HepG2 (cell line): ENCODE measurements at places on chromosomes 11 and 22. TPM values are rescaled to one million over a fixed set of nuclear protein-coding genes. Genes with fewer than 3 reads are reported as not detected.

The A4GALT gene
- polyA plus RNA-seq: 1.1 and 2.7 TPM in 2 replicates

- H3K4me3 ChIP-seq: no peak overlapping the region
- no peaks in the 10 kb centered on the region for H3K4me1 ChIP-seq
- H3K27me3 ChIP-seq: no peaks in the 10 kb centered on the region
- H3K36me3 ChIP-seq: no peaks in the 10 kb centered on the region
These were observed 887.9 kb upstream of the TENM4 start for GRCh38 chr11:80328774-80329173.

The TECTA gene
- 0.17 and 0.27 TPM in 2 replicates for polyA plus RNA-seq

- H3K4me3 ChIP-seq: no peak overlapping the region
- H3K36me3 ChIP-seq: no peaks in the 10 kb centered on the region
- no peak for DNase-seq
- peaks cover 7% of the 10 kb centered on the region for H3K27me3 ChIP-seq
- no peaks in the 10 kb centered on the region for H3K4me1 ChIP-seq
These were observed 28.0 kb downstream of the CHRDL2 start for GRCh38 chr11:74703211-74703610.

GRCh38 chr11:74449369-74449931 is 17.9 kb downstream of the KCNE3 start:
- H3K4me3 ChIP-seq: no peak overlapping the region
- peaks cover 4% of the 10 kb centered on the region; the same call in 1 of the 3 replicates for H3K27me3 ChIP-seq
- peak; percentile 52 for DNase-seq
- H3K36me3 ChIP-seq: no peaks in the 10 kb centered on the region
- peaks cover 4% of the 10 kb centered on the region; the same call in 1 of the 2 replicates for H3K4me1 ChIP-seq

The LRRC55 gene
- polyA plus RNA-seq: not detected in 2 replicates

- H3K36me3 ChIP-seq: no peaks in the 10 kb centered on the region
- peaks cover 37% of the 10 kb centered on the region for H3K4me1 ChIP-seq
- no peak overlapping the region for H3K27ac ChIP-seq
- no peak for DNase-seq
These were observed 9.5 kb downstream of the MFNG start for GRCh38 chr22:37476389-37477329.

The ASRGL1 gene
- polyA plus RNA-seq: 83.4 and 97.5 TPM in 2 replicates

GRCh38 chr22:41308054-41308453 is 6.7 kb downstream of the ZC3H7B start:
- peak overlapping the region; percentile 0; the same call in 1 of the 2 replicates for H3K4me3 ChIP-seq
- peaks cover 63% of the 10 kb centered on the region for H3K4me1 ChIP-seq
- no peaks in the 10 kb centered on the region for H3K27me3 ChIP-seq
- H3K36me3 ChIP-seq: no peaks in the 10 kb centered on the region; the same call in 1 of the 2 replicates
- peak overlapping the region; percentile 69 for H3K27ac ChIP-seq

- no peak for DNase-seq
- H3K27ac ChIP-seq: no peak overlapping the region
- no peaks in the 10 kb centered on the region for H3K4me1 ChIP-seq
- no peak overlapping the region for H3K4me3 ChIP-seq
- no peaks in the 10 kb centered on the region for H3K36me3 ChIP-seq
These were observed 368.6 kb upstream of the B3GAT1 start for GRCh38 chr11:134780486-134781147.

DNA sequence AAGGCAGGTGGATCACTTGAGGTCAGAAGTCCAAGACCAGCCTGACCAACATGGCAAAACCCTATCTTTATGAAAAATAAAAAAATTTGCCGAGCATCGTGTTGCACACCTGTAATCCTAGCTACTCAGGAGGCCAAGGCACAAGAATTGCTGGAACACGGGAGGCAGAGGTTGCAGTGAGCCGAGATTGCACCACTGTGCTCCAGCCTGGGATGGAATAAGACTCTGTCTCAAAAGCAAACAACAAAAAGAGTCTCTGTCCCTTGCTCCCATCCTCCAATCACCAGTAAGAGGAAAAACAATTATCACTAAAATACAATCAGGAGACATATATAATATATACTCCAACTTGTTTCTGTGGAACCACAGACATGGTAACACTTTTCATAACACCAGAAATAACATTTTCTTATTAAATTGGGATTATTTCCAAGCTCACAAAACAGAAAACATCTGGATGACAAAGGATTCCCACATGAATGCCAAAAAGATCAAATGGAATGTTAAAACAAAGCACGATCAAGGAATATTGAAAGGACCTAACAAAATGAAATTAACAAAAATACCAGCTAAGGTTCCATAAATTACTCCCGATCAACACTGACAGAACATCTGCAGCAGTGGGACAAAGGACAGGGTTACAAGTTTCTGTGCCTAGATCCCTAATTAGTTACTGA is 15.2 kb downstream of the FCHSD2 start:
- H3K4me3 ChIP-seq: no peak overlapping the region
- DNase-seq: no peak
- H3K27ac ChIP-seq: no peak overlapping the region

The NCAPH2 gene
- polyA plus RNA-seq: 27.6 and 28.1 TPM in 2 replicates

The ANO9 gene
- 14.3 and 19.9 TPM in 2 replicates for polyA plus RNA-seq

GRCh38 chr11:6567371-6567745 is 36.1 kb downstream of the RRP8 start:
- H3K4me3 ChIP-seq: no peak overlapping the region
- DNase-seq: no peak
- H3K27me3 ChIP-seq: no peaks in the 10 kb centered on the region

The NXPE2 gene
- polyA plus RNA-seq: not detected in 2 replicates

The MRGPRX3 gene
- polyA plus RNA-seq: 0.51 and 0.53 TPM in 2 replicates
